Thoracic aorta (tissue), 2 donors: ENCODE measurements at places on chromosomes 4 and X. TPM values are rescaled to one million over a fixed set of nuclear protein-coding genes. Genes with fewer than 3 reads are reported as not detected.

DNA sequence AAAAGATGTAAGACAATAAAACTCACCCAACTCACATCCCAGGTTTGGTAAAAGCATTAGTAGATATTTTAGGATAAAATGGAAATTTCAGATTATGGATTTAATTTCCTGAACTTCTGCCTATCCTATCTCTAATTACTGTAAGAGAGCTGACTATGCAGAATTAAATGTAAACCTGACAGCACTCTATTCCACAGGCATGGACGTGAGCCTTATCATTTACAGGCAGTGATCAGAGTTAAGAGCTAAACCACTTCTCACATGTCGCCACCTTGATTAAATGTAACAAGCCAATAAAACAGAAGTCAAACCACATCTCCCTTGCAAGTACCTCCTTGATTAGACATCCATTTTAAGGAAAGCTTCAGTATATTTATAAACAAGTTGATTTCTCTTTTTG, 97.5 kb upstream of the CBR4 start:
- DNase-seq: no peak

DNA sequence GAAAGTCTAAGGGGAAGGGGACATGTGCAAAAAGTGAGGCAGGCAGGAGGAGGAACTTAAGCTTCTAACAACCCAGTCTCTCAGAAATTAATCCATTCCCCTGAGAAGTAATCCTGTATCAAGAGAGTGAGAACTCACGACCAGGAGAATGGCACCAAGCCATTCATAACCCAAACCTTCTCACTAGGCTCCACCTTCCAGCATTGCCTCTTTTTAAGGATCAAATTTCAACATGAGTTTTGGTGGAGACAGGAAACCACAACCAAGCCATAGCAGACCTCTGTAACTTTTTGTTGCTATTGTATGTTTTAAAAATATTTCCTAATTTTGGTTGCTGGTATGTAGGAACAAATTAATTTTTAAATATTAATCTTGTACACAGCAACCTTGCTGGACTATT, 32.8 kb downstream of the PASD1 start:
- no peak for DNase-seq

- no peak for DNase-seq
Observed at GRCh38 chrX:46837558-46838485, 979 bp downstream of the RP2 start.

DNA sequence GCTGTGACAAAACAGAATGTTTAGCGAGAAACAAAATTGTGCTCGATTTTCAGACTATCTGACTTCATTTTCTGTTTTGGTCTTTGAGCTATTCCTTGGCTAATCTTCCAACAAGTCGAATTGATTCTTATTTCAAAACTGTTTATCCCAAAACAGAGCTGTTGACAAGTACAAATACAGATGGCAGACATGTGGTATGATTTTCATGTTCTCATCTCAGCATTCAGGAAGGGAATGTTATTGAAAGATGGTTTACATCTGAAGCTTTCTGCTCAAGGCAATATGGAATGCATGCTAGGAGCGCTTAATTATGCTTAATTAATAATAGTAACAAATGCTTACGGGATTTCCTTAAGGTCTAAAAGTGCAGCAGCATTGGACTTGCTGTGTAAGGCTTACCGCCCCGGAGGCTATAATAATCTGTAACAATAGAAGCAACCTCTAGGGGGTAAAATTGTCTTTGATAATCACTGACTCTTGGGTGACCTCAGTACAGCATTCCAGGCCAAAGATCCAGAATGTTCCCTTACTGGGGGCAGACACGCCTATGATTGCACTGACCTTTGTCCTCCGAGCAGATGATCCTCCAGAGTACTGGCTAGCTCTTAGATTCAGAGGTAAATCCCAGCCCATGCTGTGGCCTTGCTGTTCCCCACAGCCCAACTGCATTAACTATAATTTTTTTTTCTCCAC, 16.4 kb downstream of the LSM6 start:
- no peak for DNase-seq

Gene GPM6B
- 23.7 TPM for total RNA-seq

Gene ZFP42
- total RNA-seq: not detected
